ENCODE measurements at places on chromosomes 1 and 21. TPM values are rescaled to one million over a fixed set of nuclear protein-coding genes. Genes with fewer than 3 reads are reported as not detected.

The ESPN gene
- 2.7 TPM for total RNA-seq

The LRRC53 gene
- total RNA-seq: not detected

The KCNJ6 gene
- total RNA-seq: not detected

The CAMSAP2 gene
- 45.1 TPM for total RNA-seq

The SEC16B gene
- total RNA-seq: 26.2 TPM

All from upper lobe of left lung (tissue), 6 donors.